ENCODE measurements at places on chromosomes 12 and 14.

GRCh38 chr12:132023658-132024057 lies 73.9 kb downstream of the EP400 start:
- no peak for ATAC-seq

DNA sequence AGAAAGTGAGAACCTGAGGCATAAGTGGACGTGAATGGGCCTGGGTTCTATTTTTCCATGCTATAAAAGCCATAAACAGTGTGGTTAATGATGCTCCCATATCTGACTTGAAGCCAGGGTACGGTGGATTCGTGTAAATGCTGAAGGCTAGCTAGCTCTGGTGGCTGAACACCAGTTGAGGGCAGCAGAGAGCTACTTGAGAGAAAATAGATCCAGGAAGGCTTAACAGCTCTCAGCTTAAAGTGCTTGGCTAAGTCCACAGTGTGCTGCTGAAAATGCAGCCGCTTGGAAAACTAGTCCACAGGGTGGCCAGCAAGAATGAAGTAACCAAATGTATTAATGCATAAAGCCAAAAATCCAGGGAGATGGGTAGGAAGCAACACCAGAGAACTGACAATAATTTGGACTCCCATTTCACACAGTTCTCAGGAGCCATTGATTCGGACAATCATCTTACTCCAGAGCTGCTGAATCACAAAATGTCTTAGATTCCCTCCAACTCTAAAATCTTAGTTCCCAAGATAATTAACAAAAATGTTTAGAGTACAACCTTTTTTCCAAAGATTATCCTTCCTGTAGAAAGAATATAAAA lies 15.0 kb upstream of the FOXG1 start:
- ATAC-seq: no peak

- no peak for ATAC-seq
Observed at GRCh38 chr12:96879301-96879700, 27.8 kb upstream of the NEDD1 start.

DNA sequence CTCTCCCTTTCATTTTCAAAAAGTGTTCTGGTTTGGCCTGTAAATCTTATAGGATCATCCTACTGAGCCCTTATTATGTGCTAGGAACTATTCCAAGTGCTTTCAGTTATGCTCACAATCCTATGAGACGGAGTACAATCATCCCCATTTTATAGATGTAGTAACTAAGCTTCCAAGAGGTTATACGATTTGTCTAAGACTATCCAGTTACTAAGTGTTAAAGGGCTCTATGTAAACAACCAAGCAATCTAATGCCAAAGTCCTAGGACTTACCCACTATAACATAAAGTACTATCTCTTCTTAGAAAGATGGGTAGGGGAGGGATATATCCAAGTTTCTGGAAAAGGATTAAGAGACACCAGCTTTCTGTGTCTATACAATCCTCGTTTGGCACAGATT lies 6.7 kb downstream of the CFL2 start:
- ATAC-seq: no peak

GRCh38 chr14:80491650-80492049 lies 280.3 kb upstream of the DIO2 start:
- ATAC-seq: no peak

GRCh38 chr12:749751-750270 lies 2.6 kb upstream of the WNK1 start:
- ATAC-seq: no peak

DNA sequence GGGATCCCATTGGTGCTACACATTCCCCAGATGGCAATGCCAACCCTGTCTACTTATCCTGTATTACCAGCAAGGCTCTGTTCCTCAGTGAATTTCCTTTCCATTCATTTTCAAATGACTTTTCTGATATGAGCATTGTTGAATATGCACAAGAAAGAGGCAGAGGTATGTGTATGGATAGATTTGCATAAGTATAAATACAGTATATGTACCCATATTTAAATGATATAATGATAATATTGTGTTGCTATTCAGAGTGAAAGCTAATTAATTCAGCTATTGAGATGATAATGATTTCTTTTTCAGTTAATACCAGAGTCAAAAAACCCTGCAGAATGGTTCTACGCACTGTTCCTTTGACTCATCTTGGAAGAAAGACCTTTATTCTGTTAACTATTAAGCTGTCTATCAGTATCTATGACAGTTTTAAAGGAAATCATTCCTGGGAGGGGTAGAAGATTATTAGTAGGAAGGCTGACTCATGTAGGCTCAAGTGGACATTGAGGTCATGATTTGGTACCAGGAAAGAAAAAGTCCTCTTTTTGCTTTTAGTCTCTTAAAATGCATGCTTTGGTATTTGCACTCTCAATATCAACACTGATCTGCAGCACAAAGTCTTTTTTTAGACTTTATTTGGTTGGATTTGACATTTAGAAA lies 44.9 kb upstream of the GAS2L3 start:
- no peak for ATAC-seq

DNA sequence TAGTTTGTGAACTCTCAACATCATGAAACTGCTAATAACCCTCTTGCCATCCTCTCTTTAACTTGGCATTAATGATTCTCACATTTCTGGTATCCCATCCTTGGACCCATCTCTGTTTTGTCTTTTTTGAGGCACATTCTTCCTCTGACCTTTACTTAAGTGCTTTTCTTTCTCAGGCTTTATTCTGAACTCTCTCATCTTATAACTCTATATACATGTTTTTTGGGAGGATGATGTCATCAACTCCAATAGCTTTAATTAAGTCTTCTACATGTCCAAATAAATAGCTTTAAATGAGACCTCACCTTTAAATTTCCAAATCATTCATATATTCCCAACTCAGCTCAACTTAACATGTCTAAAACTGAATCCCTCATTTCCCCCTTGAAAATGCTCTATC lies 88.4 kb downstream of the PPFIA2 start:
- ATAC-seq: no peak

GRCh38 chr14:77306416-77306815 lies 14.3 kb downstream of the POMT2 start:
- no peak for ATAC-seq

DNA sequence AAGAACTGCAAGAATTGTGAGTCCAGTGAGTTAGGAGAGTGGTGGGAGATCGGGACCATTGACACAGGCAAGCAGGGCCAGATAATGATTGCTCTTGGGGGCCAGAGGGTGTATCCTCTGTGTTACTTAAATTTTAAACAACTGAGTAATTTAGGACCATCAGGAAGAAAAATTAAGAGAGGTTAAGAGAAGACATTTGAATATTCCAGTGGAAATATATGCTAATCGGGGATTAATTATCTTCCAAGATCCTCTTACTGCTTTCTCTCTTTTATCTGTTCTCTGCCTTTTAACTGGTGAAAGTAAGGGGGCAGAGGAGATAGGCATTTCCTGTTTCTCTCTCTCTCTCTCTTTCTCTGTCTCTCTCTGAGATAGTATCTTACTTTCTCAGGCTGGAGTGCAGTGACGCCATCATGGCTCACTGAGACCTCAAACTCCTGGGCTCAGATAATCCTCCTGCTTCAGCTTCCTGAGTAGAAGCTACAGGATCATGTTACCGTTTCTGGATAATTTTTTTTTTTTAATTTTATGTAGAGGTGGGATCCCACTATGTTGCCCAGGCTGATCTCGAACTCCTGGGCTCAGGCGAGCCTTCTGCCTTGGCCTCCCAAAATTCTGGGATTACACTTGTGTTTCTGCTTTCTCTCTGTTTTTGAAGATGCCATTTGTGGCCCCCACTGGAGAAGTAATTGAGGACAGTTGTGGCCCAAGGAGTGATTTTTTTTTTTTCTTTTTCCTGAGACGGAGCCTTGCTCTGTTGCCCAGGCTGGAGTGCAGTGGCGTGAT lies 85.1 kb downstream of the DIP2B start:
- peak; percentile 85 for ATAC-seq

GRCh38 chr12:45742590-45742989 lies 13.1 kb downstream of the ARID2 start:
- ATAC-seq: no peak

DNA sequence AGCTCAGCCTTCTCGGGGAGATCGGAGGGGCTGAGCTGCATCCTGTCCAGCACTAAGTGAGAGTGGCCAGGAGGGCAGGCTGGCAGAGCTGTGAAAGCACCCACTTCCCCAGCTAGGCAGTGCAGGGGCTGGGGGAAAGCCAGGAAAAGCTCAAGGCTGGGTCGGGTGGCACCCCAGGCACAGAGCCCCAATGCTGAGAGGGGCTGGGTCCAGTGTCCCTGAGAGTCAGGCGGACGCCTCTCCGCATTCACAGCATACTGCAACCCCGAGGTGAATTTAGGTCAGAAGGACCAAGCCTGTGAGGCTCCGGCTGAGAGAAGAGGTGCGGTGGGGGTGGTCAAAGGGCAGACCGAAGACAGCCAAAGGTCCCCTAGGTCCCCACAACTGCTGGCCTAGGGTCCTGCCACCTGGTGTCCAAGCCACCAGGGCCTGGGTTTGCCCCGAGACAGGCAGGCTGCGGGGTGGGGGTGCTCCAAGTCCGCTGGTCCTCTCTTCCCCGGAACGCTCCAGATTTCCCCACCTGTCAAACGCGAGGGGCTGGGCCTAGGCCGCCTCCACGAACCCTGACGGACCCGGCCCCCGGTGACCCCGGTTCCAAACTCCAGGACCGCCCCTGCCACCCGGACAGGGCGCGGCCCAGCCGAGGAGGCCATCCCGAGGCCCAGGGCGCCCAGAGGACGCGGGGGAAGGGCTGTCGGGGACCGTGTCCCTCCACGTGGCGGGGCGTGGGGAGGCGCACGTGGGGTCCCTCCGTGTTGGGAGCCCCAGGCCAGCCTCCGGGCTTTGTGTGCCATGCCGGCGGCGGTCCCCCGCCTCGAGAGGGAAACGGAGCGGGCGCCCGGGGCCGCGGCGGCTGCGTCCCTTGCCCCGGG lies 527 bp downstream of the CAMKK2 start:
- peak; percentile 15 for ATAC-seq

DNA sequence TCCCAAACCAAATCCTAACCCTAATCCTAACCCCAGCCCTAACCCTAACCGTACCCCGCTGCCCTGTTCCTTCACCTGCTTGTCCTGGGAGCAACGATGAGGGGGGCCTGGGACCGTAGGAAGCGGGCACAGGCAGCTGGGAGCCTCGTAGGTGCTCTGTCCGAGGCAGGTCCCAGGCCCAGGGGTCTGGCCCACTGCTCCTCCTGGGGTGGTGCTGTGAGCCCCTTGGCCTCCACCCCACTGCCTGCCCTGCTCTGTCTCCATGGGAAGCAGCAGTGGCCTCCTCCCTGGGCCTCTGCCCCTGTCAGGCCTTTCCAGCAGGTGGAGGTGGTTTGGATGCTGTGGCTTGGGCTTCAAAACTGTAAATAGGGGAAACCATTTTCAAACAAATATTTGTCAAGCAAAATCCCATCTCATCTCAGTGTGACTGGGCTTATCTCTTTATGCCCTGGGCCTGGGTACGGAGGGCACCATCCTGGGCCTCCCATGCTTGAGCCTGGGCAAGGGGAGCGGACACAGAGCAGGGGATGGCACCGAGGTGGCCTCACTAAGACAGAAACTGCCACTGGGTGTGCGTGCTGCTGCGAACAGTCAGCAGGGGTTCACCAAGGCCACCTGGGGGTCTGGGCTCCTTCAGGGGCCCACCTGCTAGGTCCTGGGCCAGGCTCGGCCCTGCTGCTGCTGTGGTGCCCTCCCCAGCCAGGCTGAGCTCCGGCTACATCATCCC lies 3.7 kb upstream of the BEGAIN start:
- ATAC-seq: no peak

GRCh38 chr14:68548194-68549076 lies 244.4 kb downstream of the ZFP36L1 start:
- ATAC-seq: no peak

- no peak for ATAC-seq
Observed at GRCh38 chr12:50398931-50399330, 1.8 kb upstream of the LARP4 start.

- no peak for ATAC-seq
Observed at GRCh38 chr14:23454445-23454856, 15.1 kb upstream of the NGDN start.

DNA sequence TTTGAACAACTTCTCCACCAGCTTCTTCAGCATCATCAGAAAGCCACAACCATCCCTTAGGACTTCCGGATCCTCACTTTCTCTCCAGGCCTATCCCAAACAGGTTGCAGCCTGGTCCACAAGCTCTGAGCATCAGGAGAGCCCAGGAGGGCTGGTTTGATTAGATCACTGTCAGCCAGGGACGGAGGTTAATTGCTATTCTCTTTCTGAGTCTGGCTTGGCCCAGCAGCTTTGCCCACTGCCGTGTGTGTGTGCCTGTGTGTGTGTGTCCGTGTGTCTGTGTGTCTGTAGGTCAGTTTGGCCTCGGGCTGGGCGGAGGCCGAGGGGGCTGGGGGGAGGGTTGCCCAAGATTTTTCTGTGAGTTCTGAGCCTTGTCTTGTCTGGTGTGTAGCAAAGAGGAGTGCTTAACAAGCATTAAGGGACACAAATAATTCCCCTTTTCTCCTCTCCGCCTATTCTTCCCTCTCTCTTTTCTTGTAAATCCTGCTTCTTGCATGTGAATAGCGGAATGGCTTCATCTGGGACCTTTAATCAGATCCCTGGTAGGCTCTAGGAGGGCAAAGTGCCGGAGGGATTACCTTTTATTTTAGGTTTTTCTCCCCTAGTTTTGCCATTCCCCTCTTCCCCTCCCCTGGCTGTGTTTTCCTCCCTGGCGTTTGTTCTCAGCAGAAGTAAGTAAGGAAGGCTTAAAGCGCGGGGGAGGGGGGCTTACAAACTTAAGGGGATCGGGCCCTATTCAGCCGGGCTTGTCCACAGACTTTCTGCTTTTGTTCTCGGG lies 138.2 kb upstream of the LHX5 start:
- no peak for ATAC-seq

- ATAC-seq: no peak
Observed at GRCh38 chr14:61343471-61343870, 22.1 kb downstream of the PRKCH start.

DNA sequence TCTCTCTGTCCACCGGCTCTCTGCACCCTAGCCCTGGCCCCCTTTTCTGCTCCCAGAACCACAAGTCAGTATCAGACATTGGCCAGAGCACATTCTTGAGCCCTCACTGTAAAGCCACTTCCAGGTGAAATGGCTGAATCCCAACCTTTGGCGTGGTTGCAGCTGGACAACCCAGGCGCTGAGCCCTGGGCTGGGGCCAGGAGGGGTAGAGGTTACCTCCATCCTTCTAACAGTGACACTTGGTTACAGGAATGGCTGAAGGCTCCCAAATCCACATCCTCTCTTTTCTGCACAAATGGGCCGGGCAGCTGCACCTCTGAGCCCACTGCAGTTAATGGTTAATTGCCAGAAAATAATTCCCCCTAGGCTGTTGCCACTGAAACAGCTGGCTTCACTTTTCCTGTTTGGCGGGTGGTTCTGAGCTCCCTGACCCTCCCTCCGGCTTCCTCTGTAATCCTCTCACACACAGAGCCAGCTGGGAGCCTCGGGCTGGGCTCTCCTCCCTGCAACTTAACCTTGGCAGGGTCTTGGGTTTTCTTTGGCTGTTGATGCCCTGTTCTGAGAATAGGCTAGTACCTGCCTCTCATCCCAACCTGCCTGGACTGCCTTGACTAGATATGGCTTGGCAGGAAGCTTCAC lies 44.1 kb downstream of the TSPAN11 start:
- no peak for ATAC-seq

DNA sequence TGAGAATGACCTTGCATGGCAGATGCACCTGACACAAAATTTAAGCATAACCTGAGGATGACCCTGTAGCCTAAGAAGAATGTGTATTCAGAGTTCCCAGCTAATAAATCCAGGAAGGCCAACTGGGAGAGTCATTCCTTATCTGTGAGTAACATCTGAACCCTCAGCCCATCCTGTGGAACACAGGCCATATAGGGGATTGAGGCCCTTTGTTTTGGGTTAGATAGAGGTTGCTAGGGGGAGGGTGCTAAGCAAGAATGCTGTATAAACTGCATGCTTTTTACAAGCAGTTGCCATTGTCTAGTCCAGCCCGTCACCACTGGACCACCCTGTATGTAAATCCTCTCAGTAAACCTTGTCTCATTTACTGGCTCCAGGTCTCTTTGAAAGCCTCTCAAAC lies 77.0 kb downstream of the BICD1 start:
- no peak for ATAC-seq

GRCh38 chr14:102929241-102930137 lies 7.0 kb downstream of the AMN start:
- peak; percentile 6 for ATAC-seq

Measured in activated CD4-positive, CD25-positive, alpha-beta regulatory T cell treated with anti-CD3 and anti-CD28 coated beads, Interleukin-2, amount 50 U/mL, for 24 hours (primary cell).